Esophagus mucosa (tissue), 1 donor: ENCODE measurements at places on chromosomes 11 and 22. TPM values are rescaled to one million over a fixed set of nuclear protein-coding genes. Genes with fewer than 3 reads are reported as not detected.

The NPAS4 gene
- not detected for total RNA-seq

The KCTD21 gene
- total RNA-seq: 8.4 TPM

The TBRG1 gene
- 18.5 TPM for total RNA-seq

The BMAL1 gene
- total RNA-seq: 10.6 TPM

The KCNK4 gene
- total RNA-seq: not detected

The ANO5 gene
- total RNA-seq: 0.20 TPM

The SPA17 gene
- 6.8 TPM for total RNA-seq

The CADM1 gene
- 8.8 TPM for total RNA-seq

The OR56A1 gene
- total RNA-seq: not detected

The FAM83F gene
- 50.7 TPM for total RNA-seq

The INS gene
- total RNA-seq: not detected

The PDGFD gene
- total RNA-seq: 0.76 TPM

The C22orf31 gene
- total RNA-seq: not detected

The ADORA2A gene
- not detected for total RNA-seq

The SMIM35 gene
- total RNA-seq: not detected

The MAFF gene
- total RNA-seq: 35.6 TPM

The ARFGAP3 gene
- total RNA-seq: 18.9 TPM
